Fibroblast of upper back skin (primary cell): ENCODE measurements at places on chromosomes 16 and 17.
A peak's percentile ranks its signal among the peaks of the same experiment; 100 is the strongest.

DNA sequence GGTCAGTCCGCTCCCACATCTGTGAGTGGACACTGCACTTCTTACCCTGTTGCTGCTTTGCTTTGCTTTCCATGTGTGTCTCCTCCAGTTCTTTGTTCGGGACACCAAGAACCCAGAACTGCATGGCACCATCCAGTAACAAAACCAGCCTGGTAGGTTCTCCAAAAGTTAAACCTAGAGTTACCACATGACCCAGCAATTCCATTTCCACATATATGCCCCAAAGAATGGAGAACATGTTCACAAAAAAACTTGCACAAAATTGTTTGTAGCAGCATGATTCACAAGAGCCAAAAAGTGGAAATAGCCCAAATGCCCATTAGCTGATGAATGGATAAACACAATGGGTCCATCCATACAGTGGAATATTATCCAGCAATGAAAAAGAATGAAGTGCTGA is 10.3 kb upstream of the CCL22 start:
- DNase-seq: no peak

DNA sequence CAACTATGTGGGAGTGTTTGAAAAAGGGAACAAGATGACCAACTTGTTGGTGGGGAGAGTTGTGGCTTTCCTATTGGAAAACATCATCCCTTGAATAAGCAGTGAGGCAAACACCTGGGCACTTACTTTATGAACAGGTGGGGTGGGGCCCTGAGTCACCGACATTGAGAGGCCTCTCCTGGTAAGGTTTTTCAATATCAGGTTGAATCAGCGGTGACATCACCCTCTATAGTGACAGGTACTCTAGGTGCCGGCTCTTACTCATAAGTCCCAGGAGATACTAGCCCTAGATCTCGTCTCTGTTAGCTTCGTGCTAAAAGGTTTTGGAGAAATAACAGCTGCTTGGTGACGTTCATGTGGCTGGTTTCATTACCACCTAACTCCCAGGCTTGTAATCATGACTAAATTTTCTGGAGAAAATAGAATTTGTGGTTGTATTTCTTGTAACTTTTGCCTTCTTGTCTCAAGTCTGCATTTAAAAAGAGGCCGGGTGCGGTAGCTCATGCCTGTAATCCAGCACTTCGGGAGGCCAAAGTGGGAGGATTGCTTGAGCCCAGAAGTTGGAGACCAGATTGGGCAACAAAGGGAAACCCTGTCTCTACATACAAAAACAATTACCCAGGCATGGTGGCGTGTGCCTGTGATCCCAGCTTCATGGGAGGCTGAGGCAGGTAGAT is 19.3 kb downstream of the CDH1 start:
- DNase-seq: peak; percentile 13

- peak; percentile 78 for DNase-seq
Observed at GRCh38 chr16:29899516-29900101, at the start of gene SEZ6L2. Gene SEZ6L2, minus strand, starts transcription at chr16:29899550. Its CDS starts 531 bp downstream, at chr16:29899019.

DNA sequence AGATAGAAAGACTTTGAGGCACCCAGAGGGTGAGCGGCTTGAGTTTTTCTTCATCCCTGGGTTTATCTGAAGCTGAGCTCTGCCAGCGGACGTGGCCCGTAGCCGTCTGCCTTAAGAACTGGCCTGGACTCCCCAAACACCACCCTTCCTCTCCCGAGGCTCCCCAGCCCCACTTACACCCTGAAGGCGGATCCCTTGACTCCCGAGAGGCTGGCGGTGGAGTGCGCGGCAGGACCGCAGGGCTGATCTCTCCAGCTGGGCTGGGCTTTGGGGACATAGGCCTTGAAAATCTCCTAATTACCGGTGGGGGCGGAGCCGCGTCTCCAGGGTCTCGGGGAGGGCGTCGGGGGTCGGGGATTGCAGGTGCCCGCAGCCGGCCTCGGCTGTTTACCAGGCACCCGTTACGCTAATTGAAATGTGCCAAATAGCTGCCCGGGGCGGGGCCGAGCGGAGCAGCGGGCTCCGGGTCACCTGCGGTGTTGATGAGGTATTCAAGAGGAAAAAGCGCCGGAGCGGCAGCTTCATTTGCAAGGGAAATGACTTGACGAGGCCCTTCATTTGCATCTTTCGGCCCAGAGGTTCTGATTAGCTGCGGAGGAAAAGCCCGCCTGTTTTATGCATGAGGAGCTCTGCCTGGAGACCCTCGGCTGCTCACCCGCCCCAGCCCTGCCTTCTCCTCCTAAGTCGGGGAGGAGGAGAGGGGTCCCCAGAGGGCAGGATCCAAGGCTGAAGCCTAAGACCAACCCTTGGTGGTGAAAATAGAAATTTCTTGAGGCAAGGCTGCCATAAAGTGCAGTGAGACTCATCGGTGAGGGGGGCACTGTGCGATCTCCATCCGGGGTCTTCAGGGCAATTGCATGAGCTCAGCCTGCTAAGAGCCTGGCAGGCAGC is 100.7 kb downstream of the MGAT5B start:
- DNase-seq: peak; percentile 38

- DNase-seq: no peak
Observed at GRCh38 chr16:8831871-8832716, 34.5 kb downstream of the PMM2 start.

DNA sequence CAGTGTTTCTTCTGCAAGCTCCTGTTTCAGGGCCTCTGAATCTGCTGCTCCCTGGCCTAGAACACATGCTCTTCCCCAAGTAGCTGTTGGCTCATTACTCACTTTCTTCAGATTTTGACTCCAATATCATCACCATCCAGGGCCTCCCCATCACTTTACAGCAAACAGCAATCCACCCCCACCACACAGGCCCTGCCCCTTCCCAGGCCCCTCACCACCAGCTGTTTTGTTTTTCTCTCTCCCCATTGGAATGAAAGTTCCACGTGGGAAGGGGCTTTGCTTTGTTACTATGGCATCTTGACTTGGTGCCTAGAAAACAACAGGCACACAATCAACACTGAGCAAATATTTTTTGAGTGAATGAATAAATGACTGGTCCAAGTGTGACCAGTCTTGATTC is 4.0 kb downstream of the TMEM170A start:
- peak; percentile 9 for DNase-seq

- DNase-seq: no peak
Observed at GRCh38 chr17:74414510-74414909, 17.4 kb upstream of the GPRC5C start.

GRCh38 chr17:43020789-43021740 is 1.1 kb downstream of the VAT1 start:
- peak; percentile 62 for DNase-seq

- DNase-seq: no peak
Observed at GRCh38 chr16:81583893-81584631, 139.5 kb downstream of the CMIP start.

- DNase-seq: no peak
Observed at GRCh38 chr16:61179561-61179960, 856.7 kb downstream of the CDH8 start.

- DNase-seq: no peak
Observed at GRCh38 chr17:77757561-77757898, 201.0 kb upstream of the TNRC6C start.

DNA sequence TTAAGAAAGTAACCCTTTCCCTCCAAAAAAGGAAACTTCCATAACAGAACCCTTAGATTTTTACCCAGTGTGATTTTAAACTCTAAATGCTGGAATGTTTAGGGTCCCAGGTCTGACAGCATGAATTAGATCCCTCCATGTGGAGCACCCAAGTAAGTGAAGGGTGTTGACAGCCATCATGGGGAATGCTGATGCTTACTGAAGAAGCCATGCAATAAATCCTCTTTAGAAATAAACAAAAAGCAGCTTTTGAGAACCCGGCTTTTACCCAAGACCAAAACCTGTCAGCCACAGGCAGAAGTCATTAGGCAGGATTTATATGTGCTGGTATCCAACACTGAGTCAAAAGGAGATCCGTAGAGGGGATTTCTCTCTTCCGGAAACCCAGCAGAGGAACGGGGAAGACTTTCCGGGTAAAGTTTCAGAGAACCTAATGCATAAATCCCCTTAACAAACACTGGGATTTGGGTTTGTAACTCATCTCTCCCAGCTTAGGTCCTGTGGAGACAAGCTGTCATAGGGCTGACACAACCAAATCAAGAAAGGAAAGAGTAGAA is 287.5 kb downstream of the IRX3 start:
- peak; percentile 57 for DNase-seq

DNA sequence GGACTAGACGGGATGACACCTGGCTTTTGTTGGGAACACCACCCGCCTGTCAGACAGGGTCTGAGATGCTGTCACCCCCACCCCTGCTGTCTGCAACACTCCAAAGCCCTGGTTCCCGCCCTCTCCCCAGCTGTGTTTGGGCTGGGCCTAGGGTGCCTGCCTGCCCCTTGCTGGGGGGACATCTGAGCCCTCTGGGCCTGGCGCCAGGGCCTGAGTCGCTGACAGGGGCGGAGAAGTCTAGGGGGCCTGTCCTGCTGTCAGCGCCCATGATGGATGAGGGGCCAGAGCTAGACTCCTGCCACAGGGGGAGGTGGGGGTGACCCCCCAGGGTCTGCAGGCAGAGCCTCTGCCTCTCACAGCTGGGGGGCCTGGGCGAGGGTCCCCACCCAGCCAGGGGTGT is 7.6 kb upstream of the PKMYT1 start:
- peak; percentile 45 for DNase-seq

DNA sequence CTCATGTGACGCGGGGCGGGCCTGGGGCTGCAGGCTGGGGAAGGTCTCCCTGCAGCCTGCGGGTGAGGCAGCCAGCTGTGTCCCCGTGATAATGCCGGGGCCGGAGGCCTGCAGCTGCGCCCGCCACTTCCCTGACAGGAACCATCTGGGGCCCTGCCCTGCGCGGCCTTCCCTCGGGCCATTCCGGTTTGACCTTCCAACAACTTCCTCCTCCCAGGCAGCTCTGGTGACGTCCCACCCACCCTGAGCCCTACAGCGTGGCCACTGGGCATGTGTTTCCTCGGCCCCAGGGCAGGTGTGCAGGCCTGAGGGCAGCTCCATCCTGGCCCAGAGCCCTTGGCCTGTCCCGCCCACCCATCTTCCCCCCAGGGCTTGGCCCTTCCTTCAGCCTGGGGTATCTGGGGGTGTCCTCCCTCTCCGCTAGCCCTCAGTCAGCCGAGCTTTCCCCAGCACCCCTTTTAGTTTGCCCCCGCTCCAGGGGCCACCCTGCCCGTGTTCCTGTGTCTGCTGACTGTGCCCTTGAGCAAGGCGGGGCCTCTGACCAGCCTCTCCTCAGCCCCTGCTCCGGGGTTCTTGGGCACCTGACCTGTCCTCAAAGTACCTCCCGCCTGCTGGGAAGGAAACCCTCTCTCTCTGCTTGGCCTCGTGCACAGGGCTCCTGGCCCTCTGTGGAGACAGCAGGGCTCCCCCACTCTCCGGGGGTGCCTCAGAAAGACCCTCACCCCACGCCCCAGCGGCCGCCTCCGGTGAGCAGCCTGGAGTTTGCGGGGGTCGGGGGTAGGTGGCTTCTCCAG is at the start of gene CBFA2T3:
Gene CBFA2T3 (minus strand): TSS at position 190 of the 794 bp plus-strand sequence. CDS start 400 bp downstream, outside the sequence.
- no peak for DNase-seq

DNA sequence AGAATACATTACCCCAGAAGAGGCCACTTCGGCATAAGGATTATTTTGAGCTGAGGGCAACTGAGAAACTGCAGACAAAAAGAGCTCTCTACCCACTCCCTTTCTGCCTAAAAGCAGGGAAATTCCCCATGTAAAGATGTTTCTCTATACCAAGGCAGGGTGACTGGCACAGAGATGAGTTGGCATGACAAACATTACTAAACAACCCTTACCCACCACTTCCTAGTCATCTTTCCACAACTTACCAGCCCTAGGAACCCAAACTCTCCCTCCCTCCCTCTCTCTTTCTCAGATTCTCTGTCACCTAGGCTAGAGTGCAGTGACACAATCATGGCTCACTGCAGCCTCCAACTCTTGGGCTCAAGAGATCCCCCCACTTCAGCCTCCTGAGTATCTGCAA is 68.6 kb downstream of the EMP2 start:
- no peak for DNase-seq

DNA sequence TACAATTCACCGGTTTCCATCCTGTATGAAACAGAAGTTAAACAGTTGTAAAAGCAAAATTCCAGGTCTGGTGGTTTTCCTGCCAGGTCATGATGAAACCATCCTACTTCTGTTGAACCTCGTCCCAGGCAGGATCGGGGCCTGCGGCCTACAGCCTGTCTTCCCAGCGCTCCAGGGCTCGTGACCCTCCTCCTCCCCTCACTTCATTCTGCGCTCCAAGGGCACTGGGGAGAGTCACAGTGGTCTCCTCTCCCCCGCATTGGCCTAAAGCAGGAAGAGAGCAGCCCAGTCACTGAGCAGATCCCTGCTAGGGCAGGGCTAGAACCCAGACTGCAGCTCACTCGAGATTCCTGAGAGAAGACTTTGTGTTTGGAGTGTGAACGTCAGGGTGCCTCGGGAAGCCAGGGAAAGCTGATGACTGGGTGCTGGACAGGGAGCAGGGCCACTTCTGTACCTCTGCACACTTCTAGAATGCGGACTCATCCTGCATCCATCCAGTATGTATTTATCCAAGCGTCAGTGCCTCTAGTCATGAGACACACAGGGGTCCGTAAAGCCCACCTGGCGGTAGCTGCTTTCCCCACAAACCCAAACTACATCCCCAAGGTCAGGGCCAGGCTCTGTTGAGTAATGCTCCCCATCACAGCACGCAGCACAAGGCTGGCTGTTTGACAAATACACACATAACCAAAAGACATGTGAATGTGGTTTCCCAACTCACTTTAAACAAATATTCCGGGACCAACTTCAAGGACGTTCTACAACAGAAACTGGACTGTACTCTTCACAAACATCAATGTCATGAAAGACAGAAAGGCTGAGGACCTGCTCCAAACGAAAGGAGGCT is 1.7 kb upstream of the ITGAE start:
- peak; percentile 89 for DNase-seq

GRCh38 chr16:31081428-31082351 is 7.1 kb downstream of the PRSS53 start:
- DNase-seq: no peak

GRCh38 chr17:49680314-49680713 is 2.4 kb upstream of the SPOP start:
- no peak for DNase-seq

DNA sequence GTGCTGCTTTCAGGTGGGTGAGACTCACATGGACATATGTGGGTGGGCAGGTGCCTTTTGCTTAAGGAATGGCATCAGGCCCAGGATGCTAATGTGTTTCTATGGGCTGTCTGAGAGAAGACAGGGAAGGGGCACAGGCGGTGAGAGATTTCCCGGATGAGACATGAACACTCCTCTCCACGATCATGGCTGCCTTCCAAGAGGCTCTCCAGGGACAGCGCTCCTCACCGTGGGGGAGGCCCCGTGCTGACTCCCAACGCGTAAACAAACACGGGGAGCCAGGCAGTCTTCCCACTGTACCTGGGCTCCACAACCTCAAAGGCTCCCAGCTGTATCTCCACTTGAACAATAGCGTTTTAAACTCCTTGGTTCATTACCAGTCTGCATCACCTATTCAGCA is 42.8 kb downstream of the CDK5R1 start:
- peak; percentile 28 for DNase-seq

GRCh38 chr17:72363089-72363610 is 242.3 kb downstream of the SOX9 start:
- peak; percentile 47 for DNase-seq

DNA sequence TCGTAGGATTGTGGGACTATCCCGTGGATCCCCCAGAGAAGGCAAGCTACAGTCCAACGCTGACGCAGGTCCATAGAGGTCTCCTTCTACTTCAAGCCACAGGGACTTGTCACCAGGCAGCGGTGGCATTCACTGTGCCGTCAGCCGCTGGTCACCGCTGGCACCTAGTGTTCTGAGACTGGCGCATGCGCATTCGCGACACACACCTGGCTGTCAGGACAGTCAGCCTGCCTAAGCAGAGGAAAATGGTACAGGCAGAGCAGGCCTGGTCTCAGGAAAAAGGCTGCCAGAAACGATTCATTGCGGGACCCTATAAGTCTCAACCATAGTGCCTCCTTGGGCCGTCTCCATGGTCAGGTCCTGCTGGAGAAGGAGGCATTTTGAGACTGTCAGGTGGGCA is 138.0 kb upstream of the WSB1 start:
- no peak for DNase-seq
